ENCODE measurements at places on chromosomes 11 and 22.
A peak's percentile ranks its signal among the peaks of the same experiment; 100 is the strongest.

DNA sequence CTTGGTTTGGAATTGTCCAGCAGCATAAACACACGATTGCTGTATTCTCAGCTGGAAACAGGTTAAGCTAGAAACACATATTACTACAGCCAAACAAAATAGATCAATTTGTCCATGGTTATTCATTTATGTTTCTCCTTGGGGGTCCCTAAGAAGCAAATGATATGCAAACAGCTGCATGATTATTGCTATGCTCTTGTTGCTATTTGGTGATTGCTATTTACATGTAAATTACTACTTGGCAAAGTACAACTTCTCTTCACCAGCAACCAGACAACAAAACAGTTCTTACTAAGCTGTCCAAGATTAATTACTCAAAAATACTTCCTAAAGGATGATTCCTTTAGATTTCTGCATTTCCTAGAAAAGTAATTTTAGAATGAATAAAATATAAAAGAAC is 567.9 kb upstream of the ARHGAP42 start:
- DNase-seq, result no peak

DNA sequence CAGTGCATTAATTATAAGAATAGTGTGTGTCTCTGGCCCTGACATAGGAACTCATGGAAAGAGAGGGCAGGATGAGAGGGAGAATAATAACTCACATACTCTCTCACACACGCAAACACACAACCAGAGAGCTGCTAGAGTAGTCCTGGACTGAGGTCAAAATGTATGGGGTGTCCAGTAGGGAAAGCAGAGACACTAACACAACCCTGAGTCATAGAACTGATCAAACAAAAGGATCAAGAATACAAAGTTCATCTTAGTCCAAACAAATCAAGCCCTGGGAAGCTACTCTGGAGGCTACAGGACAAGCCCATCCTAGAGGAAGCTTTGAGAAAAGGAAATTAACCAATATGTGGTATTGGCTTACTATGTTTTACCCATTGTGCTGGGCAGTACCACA is 178.5 kb upstream of the GUCY1A2 start:
- no peak for DNase-seq

DNA sequence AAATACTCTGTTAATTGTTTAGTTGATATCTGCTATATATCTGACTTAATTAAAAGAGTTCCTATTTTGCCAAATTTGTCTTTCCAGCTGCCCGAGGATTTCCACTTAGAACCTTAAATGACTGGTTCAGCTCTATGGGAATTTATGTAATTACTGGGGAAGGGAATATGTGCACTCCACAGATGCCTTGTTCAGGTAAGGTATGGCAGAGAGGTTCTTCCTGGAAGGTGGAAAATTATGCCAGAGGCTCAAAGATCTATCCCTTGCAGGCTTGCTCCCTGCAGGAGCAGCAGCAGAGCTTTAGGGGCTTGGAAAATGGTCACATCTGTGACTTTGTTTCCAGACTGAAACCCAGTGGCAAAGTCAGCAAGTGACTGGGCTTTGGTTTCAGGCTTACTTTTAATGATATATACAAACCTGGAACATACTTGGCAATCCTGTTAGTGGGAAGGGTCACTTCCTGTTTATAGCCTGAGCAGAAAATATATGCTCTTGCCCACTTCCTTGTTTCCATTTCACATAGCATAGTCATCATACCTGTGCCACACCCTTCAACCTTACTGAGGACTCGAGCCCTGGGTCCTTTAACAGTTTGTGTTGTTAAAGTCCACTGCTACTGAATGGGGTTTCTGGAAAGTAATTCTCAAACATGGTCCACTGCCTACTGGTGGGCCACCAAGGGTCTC is 23.7 kb downstream of the WBP2NL start:
- no peak for DNase-seq

GRCh38 chr11:123164732-123165450 is 30.2 kb downstream of the CLMP start:
- no peak for DNase-seq

- no peak for DNase-seq
Observed at GRCh38 chr22:24796860-24797259, 9.2 kb upstream of the SGSM1 start.

DNA sequence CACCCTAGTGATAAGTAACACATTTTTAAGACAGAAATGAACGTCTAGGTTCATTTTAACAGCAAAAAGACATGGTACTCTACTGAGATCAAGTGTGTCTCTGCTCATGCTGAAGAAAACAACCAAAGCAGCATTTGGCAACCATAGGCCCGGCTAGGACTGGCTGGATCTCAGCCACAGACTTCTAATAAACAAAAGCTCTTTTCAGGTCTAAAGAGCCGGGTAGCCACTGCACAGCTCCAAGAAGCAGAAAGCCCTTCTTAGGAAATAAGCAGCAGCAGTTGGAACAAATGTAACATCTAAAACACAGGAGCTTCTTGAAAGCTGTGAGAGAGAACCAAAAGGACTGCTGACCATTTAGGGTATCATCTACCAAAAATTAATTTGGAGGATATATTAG is 37.6 kb downstream of the PITPNB start:
- no peak for DNase-seq

DNA sequence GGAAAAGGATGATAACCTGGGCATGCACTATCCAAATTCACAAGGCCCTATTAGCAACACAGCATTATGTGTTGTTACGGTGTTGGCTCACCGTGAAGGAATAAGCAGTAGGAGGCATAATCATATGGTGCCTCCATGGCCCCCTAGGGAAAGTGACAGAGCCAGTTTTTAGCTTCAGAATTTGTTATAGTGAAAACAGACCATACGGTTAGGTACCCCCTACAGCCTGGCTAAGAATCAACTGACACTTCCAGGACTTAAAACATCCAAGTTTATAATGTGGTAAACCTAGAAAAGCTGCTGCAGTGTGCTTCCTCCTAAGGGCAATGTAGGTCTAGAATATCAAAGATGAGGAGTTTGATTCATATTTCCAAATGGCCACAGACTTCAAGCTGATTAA is 30.4 kb downstream of the KIF18A start:
- no peak for DNase-seq

GRCh38 chr11:16194566-16194965 is 161.8 kb downstream of the SOX6 start:
- no peak for DNase-seq

- no peak for DNase-seq
Observed at GRCh38 chr11:65298131-65298535, 16.5 kb upstream of the CDC42EP2 start.

DNA sequence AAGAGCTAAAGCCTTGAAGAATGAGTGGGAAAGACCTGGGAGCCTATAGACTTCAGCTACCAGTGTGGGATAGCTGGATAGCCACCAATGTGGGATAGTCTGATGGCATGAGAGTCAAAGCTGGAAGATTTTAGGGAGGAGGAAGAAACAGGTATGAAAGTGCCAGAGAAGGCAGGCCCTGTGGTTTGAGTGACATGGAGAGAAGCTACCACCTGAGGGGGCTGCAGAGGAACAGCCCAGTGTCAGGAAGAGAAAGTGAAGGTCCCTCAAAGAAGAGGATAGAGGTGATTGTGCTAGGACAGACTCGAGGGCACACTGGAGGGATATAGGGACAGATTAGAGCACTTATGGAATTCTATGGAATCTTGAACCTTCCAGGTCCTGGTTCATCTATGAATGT is 23.1 kb upstream of the PAX6 start:
- no peak for DNase-seq

- no peak for DNase-seq
Observed at GRCh38 chr22:19058713-19059451, 63.3 kb downstream of the DGCR2 start.

DNA sequence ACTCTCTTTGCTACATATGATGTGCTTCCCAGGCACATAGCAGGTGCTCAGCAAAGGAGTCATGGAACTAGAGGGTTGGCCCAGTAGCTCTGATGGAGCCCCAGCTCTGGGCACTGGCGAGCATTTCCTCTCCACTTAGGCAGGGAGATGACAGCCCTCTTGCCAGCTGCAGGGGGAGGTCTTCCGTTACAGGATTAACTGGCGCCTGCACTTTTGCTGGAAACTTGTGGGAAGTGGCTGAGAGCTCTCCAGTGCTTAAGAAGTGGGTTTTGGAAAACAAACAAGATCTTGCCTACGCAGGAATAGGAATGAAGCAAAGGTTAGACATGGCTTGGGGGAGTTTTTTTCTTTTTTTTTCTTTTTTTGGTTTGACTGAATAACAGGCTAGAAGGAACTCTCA is 75.5 kb downstream of the MICAL2 start:
- no peak for DNase-seq

DNA sequence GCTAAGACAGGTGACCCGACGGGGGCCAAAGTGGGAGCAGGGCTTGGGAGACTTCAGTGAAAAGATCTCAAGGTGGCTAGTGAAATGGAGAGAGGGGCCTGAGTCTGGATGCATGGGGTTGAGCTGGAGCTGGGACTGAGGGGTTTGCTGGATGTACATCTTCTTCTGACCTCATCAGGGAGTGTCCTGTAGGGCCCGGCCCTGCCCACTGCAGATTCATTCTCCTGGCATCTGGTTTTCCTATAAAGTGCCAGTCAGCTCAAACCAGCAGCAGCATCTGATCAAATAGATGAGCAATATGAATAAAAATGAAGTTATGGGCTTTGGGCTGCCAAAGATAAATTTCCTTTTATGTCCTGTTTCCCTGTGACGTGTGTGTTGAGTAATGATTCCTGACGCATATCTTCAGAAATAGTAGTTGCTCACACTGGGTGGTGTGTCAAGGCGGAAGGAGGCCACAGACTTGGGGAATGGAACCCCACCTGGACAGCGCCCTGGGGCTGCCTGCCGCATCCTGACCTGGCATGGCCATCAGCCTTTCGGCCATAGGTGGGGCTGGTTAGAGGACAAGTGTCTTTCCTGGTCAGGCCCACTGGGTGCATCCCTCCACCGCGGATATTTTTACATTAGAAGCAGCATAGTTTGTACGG is 135.4 kb downstream of the OSBP2 start:
- peak; percentile 49 for DNase-seq

GRCh38 chr11:25949918-25950317 is 382.0 kb upstream of the ANO3 start:
- DNase-seq, result no peak

- DNase-seq, result no peak
Observed at GRCh38 chr11:74390697-74391096, 7.5 kb downstream of the PGM2L1 start.

GRCh38 chr11:112271242-112271641 is 10.6 kb upstream of the PLET1 start:
- DNase-seq, result no peak

GRCh38 chr11:1932105-1932480 is 12.6 kb downstream of the TNNT3 start:
- DNase-seq, result no peak

GRCh38 chr11:126488591-126489370 is 133.3 kb downstream of the ST3GAL4 start:
- DNase-seq, result no peak

DNA sequence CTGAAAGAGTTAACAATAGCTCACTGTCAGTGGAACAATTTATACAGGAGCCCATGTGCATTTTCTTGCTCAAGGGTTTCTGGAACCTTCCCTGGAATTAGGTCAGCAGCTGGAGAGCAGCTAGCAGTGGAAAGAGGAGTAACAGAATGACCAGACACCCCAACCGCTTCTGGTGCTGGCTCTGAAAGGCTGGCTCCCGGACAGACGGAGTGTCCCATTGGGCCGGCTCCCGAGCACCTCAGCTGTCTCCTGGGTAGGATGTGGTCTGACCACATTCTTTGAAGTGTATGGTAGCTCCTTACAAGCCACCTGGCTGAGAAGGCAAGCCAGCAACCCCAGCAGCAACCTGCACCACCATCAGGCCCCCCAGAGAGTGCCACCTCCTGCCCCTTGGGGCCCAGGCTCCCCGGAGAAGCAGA is 44.7 kb downstream of the ABTB2 start:
- DNase-seq, result no peak

DNA sequence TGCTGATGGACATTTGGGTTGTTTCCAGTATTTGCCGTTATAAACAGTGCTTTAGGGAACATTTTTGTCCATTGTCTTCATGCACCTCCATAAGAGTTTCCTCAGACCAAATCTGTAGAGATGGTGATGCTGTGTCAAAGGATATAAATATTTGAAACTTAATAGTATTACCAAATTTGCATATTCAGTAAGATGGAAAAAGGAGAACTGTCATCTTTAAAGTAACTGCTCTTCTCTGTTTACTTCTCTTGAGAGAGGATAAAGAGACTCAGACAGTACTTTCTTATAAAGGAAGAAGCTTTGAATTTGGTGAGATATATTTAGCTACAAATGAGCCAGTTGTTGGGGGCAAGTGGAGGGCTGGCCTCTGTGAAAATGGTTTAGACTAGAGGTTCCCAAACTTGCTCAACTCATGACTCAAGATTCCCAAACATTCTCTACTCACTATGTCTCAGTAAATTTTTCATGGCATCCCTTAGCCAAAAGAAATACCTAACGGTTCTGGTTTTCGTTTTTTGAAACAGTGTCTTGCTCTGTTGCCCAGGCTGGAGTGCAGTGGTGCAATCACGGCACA is 26.2 kb downstream of the SHISA8 start:
- no peak for DNase-seq

- no peak for DNase-seq
Observed at GRCh38 chr11:112615238-112615637, 346.0 kb upstream of the NCAM1 start.

DNA sequence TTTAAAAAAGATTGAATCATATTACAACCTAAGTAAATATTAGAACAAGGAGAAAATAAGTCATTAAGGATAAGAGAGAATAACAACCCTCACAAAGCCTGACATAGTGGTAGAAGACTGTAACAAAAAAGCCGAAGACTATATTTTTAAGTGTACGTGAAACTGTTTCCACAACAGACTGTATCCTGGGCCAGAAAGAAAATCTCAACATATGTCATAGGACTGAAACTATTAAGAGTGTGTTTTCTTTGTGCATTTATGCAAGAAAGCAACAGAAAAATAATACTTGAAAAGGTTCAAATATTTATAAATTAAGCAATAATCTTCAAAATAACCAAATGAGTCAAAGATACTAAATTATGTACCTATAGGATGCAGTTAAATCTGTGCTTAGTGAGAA is 309.8 kb downstream of the CASP12 start:
- DNase-seq, result no peak

GRCh38 chr11:20249378-20249777 is 89.1 kb upstream of the DBX1 start:
- DNase-seq, result no peak

DNA sequence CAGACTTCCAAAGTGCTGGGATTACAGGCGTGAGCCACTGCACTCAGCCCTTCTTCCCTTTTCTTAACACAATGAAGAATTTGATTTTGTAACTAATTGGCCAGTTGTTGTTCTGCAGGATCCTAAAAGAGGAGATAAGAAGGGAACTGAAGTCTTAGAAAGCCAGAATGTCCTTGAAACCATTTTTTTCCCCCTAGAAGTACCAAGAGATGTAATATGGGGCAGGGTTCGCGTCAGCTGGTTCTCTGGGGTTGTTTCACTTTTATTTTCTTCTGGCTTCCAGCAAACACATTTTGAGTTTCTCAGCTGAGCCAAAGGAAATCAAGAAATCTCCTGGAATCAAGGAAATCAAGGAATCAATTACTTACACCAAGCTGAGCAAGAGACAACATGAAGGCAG is 7.6 kb upstream of the NUCB2 start:
- no peak for DNase-seq
